ENCODE measurements at places on chromosomes 1 and 21.

DNA sequence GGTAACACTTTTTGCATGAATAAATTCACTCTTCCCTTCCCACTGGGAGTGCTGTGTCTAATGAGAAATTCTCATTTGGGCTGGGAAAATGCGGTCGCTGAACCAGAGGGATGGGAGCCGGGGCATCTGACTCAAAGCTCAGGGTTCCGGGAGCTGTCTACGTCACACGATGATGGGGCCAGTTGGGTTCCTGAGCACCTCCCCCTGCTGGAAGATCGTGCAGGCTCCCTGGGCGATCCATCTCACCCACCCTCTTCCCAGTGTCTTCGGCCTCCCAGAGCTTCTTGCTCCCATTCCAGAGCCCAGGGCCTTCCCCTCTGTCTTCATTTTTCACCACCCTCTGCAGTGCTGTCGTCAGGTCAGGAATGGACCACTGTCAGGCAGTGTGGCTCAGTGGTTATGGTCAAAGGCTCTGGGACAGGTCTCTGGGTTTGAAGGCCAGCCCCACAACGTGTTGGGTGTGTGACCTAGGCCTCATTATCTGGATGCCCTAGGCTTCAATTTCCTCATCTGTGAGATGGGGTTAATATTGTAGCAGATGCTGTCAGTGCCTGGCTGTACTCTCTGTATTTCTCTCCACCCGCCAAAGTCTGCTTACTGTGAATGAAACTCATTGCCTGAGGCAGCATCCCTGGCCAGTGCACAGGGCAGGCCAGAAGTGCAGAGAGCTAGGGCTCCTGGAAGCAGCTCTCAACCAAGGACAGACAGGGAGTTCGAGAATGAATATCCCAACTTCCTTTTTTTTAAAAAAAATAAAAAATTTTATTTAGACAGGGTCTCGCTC lies 31.8 kb downstream of the IGSF21 start:
- no peak for DNase-seq

DNA sequence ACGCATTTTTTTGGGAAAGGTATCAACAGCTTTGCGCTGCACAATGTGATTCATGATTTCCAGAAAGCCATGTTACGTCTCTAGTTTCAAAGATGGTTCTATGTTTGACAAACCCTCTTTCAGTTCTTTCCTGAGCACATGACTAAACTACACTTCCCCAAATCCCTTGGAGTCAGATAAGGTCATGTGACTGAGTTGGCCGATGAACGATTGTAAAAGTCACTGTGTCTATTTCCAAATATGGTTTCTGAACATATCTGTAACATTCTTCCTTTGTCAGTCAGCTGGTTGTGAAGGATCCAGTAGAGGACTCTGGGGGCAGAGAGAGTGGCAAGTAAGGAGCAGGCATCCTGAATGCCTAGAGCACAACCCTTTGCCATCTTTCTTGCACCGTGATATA lies 35.4 kb downstream of the TMPRSS15 start:
- DNase-seq, result no peak

DNA sequence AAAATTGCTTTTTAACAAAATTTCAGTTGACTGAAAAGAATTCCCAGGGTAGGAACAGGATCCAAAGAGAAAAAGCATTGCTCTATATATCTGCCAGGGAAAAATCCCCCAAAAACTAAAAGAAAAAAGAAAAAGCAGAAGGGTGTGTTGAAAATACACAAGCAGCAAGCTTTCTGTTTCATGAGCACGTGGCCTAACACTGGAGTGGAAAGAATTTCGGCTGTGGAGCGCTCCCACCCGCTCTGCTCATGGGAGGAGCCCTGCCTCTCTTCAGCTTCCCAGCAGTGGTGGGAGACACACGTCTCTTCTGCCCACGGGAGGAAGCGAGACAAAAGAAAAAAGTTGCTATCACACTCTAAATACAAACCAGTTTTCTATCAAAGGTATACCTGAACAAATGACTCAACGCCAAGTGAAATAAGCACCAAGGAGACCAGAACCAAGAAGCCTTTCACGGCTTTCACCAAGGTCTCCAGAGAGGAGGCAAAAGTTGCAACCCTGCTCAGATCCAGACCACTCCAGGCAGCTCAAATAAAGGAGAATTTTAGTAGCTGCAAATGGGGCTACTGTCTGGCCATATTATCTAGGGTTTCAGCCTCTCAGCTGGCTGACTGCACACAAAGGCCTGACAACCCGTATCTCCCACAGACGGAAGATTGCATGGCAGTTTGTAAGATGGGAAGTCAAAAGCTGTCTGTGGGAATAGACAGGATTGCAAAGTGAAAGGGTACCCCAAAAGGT lies 29.5 kb upstream of the ZNF496 start:
- DNase-seq, result no peak

DNA sequence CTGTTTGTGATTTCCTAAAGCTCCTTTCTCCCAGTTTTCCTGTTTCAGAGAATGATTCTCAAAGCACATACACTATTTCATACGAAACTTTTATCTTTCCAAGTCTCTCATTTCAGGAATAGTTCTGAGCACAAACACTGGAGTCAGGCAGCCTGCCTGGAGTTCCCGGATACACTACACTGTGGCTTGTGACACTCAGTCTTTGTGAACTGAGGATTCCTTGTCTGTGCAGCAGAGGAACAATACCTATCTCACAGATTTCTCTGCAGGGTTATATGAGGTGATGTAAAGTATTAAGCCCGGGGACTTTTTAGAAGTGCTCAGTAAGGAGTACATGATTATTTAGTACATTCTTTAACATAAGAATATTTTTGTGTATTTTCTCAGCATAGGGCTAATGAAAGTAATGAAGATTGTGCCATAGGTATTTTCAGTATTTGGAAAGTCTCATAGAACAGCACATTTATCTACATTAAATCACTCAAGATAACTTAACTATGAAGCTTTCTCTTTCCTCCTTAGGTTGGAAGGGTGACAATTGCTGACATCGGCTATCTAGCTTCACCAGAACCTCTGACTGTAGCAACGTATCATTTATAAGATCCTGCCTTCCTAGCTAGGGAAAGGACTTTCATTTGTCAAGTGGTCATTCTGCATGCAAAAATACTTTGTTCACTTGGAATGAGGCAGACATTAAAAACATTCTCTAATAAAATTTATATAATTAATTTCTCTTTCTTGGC lies 12.9 kb downstream of the GBP2 start:
- DNase-seq, result no peak

GRCh38 chr1:241270016-241270415 lies 87.0 kb downstream of the RGS7 start:
- DNase-seq, result no peak

GRCh38 chr1:19029191-19030085 lies 73.0 kb upstream of the IFFO2 start:
- no peak for DNase-seq
